Keratinocyte (primary cell): ENCODE measurements at places on chromosomes 5 and 9.

GRCh38 chr5:172479034-172479783 is 24.9 kb upstream of the SH3PXD2B start:
- DNase-seq, result peak; percentile 53

DNA sequence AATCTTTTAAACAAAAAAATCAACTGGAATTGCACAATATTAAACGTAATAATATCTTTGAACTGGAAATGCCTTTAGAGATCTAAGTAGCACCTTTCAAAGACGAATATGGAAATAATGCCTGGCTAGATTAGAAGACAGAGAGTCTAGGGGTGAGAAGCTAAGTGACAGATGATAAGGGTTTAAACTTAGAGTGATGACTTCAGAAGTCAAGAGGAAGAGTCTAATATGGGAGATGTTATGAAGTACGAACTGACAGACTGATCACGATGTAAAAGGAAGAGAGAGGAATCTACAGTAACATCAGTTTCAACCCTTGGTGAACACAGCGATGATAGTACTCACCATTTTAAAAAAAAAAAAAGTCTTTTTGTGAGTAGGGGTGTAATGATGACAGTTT is 57.9 kb downstream of the HINT1 start:
- DNase-seq, result no peak

- DNase-seq, result peak; percentile 73
These were observed 47.3 kb downstream of the S1PR3 start for GRCh38 chr9:89038382-89039103.

- no peak for DNase-seq
These were observed 92.2 kb upstream of the MAMDC2 start for GRCh38 chr9:69951411-69951810.

- no peak for DNase-seq
These were observed 8.1 kb upstream of the CCL28 start for GRCh38 chr5:43420241-43420640.

GRCh38 chr5:107774316-107774715 is 103.6 kb upstream of the EFNA5 start:
- no peak for DNase-seq

DNA sequence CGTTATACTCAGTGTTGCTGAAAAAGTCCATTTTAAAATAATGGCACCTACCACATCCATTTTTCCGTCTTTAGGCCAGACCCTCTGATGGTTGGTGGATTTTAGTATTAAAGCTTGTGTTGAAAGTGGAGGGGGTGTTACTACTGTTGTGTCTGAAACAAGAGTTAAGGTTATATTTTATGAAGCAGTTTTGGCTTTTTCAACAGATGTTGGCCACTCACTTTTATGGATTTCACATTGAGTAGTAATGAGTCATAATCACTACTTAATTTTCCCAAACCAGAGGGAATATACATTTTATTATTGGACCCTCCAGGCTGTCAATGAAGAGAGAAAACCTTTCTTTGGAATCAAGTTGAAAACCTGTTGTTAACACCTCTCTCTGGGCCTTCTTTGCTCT is 88.0 kb downstream of the TRIO start:
- no peak for DNase-seq

GRCh38 chr5:143573568-143574170 is 170.2 kb upstream of the NR3C1 start:
- DNase-seq, result no peak

DNA sequence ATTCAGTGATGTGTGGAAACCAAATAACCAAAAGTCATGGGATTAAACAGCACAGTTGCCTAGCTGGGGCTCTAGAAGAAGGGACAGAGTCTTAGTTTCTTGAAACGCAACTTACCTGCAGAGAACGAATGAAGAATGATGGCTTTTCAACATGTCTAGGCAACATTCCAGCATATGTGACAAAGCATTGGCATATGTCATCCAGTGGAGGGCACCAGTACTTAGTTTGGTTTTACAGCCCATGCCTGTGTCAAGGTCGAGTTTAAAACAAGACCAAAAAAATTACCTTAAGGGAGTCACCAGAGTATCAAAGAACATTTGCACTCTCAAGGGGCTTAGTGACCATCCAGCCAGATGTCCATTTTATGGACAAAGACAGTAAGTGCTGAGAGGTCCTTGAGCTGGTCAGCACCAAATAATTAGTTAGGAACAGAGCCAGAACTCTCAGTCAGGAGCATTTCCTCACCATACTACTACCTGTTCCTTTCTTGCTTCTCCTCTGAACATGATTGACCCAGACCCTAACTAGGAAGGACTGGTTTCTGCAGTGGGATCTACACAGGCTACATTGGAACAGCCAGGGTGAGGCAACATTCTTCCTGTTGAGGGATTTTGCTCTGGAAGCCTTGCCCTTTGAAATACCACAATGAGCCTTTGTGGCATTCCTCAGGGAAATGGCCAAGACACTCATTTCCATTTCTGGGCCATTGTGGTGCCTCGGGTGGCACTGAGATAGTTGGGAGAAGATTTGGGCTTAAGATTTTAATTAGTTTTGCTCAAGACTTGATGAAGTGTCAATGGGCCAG is 75.4 kb upstream of the ANKH start:
- no peak for DNase-seq

DNA sequence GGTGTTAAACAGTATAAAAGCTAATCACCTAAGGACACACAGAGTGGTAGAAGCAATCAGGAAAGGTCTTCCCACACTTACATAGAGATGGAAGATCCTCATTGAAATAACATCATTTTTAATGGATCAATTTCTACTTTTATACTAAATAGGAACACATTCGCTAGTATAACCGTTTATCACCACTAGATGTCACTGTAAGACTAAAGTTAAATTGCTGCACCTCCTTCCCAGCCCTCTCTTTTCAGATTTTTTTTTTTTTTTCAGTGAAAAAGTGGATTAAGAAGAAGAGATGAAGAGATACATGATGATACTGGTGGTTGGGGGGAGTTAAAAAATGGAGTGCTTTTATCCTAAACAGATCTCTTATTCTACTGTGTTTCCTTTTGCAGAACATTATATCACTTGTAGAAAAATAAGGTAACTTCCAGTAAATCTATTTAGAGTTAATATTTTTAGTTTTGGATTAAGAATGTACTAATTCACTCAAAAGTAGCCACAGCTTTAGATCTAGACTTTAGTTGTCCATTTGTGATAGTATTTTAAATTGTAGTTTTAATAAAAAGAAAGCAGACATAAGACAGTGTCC is 116.9 kb upstream of the ARRDC3 start:
- DNase-seq, result no peak

DNA sequence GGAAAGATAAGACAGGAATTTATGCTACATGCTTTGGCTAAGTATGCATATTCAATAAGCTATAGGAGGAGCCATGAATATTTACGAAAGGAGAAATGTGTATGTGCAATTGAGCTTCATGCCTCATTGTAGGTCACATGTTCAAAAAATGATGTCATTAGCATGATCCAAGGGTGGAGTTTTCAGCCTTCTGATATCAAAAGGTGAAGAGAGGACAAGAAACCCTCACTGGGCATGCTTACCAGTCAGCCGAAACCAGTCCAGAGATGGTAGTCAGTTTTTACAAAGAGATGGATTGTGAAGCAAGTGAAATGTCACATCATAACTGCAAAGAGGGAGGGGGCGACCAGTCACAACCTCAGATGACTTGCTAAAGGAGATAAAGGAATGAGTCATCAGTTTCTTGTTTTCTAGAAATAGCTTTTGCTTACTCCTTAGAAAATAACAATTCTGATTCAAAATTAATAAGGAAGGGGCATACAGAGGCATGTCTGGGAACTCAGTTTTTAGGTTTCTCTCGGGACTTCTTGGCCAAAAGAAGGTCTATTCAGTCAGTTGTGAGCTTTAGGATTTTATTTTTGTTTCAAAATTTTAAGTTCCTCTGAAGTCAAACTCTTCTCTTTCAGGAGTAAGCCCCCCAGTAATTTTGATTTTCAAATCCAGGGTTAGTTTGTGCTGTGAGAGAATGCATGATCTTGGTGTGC is 1067.8 kb upstream of the EDIL3 start:
- DNase-seq, result no peak

GRCh38 chr9:32550150-32550561 is 2.0 kb upstream of the SMIM27 start:
- DNase-seq, result no peak

DNA sequence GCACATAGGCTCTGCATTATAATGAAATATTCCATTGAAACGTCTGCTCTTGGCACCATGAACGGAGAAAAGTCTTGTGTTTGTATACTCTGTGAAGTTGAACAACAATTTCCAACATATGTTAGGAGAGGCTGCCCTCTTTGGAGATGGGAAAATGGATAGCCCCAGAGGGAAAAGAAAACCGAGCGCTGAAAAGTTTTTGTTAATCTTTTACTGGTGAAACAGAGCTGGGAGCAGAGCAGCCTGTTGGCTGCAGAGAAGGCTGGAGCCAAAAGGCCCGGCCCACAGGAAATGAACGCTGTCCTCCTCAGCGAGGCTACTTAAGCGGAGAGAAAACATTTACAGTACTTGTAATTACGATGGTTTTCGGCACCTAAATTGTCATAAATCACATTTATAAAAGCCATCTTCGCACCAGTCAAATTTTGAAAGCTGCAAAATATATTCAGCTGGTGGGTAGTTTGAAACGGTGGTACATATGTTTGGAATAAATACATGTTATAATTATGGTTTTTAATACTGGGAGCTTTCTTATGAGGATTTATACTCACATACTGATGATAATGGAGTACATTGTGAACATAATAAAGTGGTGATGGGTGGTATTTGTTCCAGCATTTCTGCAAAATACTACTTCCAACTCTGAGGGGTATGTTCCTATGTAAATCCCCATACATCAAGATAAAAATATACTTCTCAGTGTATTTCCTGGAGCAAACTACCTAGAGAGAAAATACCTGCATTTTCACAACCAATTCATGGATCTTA is 129.6 kb upstream of the CNTLN start:
- no peak for DNase-seq

DNA sequence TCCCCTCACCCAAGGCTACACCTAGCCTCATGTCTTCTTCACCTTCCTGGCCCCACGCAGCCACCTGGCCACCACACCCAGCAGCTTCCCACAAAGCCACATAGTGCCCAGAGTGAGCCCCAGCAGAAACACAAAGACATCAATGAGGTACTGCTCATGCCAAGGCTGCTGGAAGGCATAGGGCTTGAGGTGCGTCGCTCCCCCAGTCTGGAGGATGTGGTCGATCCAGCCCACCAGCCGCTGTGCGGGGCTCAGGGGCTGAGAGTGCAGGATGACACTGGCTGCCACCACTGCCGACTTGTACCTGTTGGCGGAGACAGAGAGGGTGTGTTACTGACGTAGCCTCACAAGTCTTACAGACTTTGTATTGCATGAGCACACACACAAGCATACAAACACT is 15.8 kb upstream of the CAPSL start:
- no peak for DNase-seq

DNA sequence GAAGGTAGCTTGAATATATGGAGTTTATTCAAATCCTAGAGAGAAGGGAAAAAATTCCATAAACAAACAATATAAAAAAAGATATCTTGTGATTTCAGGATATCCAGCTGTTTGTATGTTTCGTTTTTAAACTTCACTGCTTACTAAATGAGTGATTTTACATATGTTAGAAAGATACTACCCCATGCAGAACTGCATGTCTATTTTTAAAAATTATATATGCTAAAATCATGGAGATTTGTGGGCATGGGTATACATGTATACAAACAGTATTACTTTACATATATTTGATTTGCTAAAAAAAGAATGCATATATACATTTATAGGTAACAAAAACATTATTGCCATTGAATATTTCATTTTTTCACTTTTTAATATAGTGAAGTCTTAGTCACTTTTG is 178.3 kb downstream of the KDM4C start:
- no peak for DNase-seq

GRCh38 chr9:74973714-74974113 is 21.0 kb upstream of the C9orf40 start:
- no peak for DNase-seq

DNA sequence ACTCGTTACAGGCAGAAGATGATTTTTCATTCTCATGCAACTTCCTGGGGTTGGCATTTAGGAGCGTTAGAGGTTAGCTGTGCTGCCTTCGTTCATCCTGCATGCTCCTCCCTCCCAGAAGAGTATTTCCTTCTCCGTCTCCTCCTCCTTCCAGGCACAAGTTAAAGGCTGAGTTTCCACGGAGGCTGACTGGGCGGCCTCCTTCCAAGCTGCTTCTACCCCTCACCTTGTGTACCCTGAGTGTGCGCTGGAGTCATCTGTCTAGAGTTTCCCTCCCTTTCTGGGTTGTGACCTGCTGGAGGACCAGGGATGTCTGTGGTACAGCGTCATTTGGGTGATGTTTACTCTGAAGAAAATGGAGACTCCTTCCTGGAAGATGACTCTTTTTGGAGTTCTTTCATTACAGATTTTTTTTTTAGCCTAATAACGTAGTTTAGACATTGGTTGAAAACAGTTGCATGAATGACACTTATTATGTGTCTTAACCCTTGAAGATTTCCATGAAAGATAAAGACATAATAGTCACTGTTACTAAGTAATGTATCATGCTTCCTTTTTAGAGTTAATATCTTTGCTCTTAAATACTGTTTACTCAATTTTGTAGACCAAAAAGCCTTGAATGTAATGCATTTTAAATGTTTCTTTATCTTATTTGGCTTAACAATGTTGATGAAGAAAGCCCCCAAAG is 146.9 kb downstream of the TENT4A start:
- DNase-seq, result no peak

GRCh38 chr9:92180669-92181181 is 65.5 kb upstream of the SPTLC1 start:
- no peak for DNase-seq

DNA sequence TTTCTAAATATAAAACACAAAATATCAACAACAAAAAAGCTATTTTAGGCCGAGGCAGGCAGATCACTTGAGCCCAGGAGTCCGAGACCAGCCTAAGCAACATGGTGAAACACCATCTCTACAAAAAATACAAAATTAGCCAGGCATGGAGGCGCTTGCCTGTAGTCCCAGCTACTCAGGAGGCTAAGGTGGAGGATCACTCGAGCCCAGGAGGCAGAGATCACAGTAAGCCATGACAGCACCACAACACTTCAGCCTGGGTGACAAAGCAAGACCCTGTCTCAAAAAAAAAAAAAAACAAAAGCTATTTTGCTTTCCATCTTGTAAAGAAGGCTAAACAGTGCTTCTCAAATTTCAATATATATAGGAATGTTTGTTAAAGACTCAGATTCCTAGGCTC is 11.3 kb downstream of the C5orf15 start:
- no peak for DNase-seq

- no peak for DNase-seq
These were observed 226.5 kb downstream of the GABBR2 start for GRCh38 chr9:98482226-98482625.

- DNase-seq, result no peak
These were observed 4.2 kb downstream of the AK1 start for GRCh38 chr9:127873223-127873691.

DNA sequence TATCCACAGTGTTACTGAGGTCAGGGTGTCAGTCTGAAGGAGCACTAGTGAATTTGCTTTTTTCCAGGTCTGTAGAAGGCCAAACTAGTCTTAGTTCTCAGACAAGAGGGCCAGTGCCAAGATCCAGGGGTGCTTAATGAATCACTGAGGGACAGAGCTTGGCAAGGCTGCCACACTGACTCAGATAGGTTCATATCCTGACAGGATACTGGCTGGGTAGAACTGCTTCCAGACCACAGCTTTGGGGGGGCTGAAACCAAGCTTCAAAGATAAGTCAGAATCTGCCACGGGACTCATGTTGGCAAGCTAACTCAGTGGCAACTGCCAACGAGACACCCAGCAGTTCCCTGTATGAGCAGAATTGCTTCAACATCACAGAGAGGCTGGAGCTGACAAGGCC is 1125.4 kb downstream of the EFNA5 start:
- no peak for DNase-seq
